Activated T-cell treated with anti-CD3 and anti-CD28 coated beads, Interleukin-2, amount 50 U/mL, for 24 hours (primary cell): ENCODE measurements at places on chromosomes 7 and 10.

DNA sequence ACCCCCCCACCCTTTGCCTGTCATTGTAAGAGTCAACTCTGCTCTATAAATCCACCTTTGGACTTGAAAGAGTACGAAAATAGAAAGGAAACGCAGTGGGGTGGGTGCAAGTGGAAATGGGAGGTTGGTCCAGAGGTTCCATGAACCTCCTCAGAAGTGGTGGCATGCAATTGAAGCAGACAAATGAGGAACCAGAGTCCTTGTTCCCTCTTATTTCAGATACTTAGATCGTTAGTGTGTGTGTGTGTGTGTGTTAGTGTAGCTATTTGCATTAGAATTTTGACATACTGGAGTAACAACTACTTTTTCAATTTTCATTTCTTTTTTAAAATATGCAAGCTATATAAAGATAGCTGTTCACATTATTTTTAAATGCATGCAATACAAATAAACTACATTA is 18.1 kb upstream of the TFAM start:
- H3K27me3 ChIP-seq: no peaks in the 10 kb centered on the region
- H3K4me1 ChIP-seq: no peaks in the 10 kb centered on the region
- DNase-seq: no peak
- H3K36me3 ChIP-seq: peaks cover 41% of the 10 kb centered on the region

DNA sequence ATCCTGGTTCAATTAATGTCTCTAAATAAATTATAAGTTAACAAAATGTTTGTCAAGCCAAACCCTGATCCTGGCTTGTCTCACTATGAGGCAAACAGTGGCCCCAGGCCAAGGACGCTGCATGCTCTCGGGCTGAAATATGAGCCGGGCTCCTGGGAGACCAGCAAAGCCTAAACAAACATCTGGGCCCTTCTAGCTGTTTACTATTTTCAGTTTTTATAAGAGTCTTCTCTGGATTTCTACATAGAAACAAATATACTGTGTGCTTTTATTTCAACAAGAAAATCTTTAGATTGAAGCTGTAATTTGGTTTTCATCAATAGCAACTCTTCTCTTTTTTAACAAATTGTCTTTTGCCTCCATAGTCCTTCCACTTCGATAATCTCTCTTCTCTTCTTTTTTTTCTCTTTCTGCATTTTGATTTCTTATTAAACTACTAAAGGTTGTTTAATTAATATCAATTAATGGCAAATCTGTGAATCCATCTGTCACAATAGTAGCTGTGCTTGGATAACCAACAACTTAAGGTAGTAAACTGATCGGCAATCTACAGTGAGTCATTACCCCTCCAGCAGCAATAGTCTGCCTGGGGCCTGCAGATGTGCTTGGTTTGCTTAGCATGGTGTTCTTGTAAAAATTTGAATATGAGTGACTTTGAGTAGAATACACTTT is 83.3 kb upstream of the DNAJC1 start:
- H3K27me3 ChIP-seq: peaks cover 32% of the 10 kb centered on the region
- no peaks in the 10 kb centered on the region for H3K4me1 ChIP-seq
- H3K27ac ChIP-seq: no peak overlapping the region

DNA sequence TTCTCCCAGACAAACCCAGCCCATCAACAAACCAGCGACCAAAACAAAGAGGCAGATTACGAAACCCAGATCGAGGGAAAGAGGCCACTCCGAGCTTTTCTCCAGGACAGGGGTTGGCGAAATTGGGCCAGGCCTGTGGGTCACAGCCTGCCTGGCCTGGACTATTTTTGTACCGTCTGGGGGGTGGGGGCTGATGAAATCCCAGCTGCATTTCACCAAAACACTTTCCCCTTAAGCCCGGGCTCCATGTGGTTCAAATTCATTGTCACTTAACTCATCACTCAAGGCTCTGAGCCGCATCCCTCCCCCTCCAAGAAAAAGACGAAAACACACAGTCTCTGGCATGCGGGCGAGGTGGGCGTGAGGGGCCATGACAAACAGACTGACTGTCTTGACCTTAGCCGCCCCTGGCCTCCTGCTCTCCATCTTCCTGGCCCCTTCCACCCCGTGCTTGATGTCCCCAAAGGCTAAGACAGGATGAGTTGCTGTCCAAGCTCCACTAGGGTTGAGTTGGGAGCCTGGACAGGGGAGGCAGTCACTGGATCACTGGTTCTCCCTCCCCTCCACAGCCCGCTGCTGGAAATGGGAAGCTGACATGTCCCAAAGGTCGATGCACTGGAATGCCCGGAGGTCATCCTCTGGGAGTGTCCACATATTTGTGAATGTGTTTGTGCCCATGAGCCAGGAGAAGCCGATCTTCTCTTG is 19.2 kb downstream of the TMEM270 start:
- no peak overlapping the region for H3K27ac ChIP-seq
- H3K4me3 ChIP-seq: no peak overlapping the region
- no peaks in the 10 kb centered on the region for H3K4me1 ChIP-seq
- peaks cover 16% of the 10 kb centered on the region for H3K27me3 ChIP-seq

- peaks cover 12% of the 10 kb centered on the region for H3K27me3 ChIP-seq
- H3K27ac ChIP-seq: no peak overlapping the region
- DNase-seq: peak; percentile 65
- no peaks in the 10 kb centered on the region for H3K36me3 ChIP-seq
Observed at GRCh38 chr7:28922624-28923331, 35.4 kb downstream of the TRIL start.

DNA sequence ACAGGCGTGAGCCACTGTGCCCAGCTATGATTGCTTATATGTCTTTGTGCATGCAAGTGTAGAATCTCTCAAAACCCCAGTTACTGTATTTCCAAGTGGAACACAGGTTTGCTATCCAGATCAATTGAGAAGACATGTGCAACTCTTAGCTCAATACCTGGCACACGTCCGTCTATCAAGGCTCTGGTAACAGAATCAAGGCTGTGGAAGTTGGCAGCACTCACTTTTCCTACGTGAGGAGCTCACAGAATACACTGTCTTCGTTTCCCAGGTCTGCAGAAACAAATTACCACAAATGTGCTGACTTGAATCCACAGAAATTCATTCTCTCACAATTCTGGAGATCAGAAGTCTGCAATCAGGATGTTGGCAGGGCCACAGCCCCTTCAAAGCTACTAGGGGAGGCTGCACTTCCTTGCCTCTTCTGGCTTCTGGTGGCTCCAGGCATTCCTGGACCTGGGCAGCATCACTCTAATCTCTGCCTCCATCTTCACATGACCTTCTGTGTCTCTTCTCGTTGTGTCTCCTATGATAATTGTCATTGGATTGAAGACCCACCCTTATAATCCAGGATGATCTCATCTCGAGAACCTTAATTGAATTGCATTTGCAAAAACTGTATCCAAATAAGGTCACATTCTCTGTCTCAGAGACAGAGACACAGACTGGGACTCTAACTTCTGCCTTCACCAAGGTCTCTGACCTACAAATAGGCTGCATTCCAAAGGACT is 84.8 kb upstream of the C7orf33 start:
- H3K36me3 ChIP-seq: no peaks in the 10 kb centered on the region
- peak overlapping the region; percentile 50 for H3K27ac ChIP-seq
- no peak overlapping the region for H3K4me3 ChIP-seq
- peaks cover 41% of the 10 kb centered on the region for H3K4me1 ChIP-seq
- H3K27me3 ChIP-seq: peaks cover 14% of the 10 kb centered on the region
